ENCODE measurements at places on chromosomes 16 and 17. TPM values are rescaled to one million over a fixed set of nuclear protein-coding genes. Genes with fewer than 3 reads are reported as not detected.

The STH gene
- not detected for total RNA-seq

The FNDC8 gene
- not detected for total RNA-seq

The PTGES3L gene
- total RNA-seq: not detected

The SCARF1 gene
- 20.3 TPM for total RNA-seq

DNA sequence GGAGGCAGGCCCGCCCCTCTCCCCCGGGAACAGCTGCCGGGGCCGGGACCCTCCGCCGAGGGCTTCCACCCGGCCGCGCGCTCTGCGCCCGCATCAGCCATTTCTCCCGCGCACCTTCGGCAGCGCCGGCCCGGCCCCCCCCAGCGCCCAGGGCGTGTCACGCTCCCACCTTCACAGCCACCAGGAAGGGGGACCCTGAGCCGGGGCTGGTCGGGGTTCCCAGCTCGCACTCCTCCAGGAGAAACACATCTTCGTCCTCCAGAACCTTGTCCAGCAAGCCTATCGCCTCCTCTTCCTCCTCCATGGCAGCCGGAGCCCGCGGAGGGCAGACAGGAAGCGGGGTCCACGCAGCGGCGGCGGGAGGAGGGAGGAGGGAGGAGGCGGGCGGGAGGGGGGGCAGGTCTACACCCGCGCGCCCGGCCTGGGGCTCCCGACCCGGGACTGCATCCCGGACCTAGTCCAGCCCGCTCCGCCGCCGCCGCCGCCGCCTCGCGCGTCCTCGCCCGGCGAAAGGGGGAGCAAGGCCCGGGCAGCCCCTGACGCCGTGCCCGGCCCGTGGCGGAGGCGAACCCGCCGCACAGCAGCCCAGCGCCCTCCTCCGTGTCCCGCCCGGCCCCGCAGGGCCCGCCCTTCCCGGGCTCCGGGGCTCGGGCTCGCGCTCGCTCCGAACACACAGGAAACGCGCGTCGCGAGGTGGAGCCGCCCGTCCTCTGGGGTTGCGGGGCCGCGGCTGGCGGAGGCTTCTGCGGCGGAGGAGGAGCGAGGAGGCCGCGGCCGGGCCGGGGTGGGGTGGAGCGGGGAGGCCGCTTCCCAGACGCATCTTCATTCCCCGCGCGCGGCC, 70.8 kb downstream of the ABR start:
- H3K36me3 ChIP-seq: peaks cover 6% of the 10 kb centered on the region
- H3K27me3 ChIP-seq: no peaks in the 10 kb centered on the region
- DNase-seq: no peak
- no peaks in the 10 kb centered on the region for H3K4me1 ChIP-seq
- H3K4me3 ChIP-seq: peak overlapping the region; percentile 81

DNA sequence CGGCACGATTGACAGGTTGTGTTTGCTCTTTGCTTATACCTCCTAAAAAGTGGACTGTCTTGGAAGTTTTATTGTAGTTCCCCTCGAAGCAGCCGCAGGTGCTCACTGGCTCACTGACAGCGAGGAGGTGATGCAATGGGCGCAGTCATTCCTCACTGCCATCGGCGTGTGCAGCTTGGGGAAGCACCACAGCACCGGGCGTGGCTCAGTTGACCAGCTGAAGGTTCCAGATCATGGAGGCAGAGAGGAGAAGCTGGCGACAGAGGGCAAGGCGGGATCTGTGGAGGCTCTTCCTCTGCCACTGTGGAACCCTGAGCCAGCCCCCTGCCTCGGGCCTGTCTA, 72.1 kb upstream of the TNRC6C start:
- no peaks in the 10 kb centered on the region for H3K36me3 ChIP-seq
- H3K27ac ChIP-seq: peak overlapping the region; percentile 81
- no peak overlapping the region for H3K4me3 ChIP-seq
- DNase-seq: no peak

GRCh38 chr16:11264155-11264832, 4.8 kb downstream of the TNP2 start:
- H3K27me3 ChIP-seq: no peaks in the 10 kb centered on the region
- peaks cover 2% of the 10 kb centered on the region for H3K4me1 ChIP-seq
- no peak overlapping the region for H3K27ac ChIP-seq
- no peaks in the 10 kb centered on the region for H3K36me3 ChIP-seq
- DNase-seq: no peak

DNA sequence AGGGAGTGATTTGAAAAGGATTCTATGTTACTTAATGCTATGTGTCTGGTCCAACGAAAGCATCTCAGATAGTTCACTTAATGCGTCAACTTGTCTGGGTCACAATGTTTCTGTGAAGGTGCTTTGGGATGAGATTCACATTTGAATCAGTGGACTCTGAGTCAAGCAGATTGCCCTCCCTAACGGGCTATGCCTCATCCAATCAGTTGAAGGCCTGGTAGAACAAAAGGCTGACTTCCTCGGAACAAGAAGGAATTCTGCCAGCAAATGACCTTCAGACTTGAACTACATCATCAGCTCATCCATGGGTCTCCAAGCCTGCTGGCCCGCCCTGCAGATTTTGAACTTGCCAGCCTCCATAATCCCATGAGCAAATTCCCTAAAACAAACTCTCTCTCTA, 15.2 kb downstream of the EMP2 start:
- H3K4me1 ChIP-seq: peaks cover 80% of the 10 kb centered on the region
- DNase-seq: no peak
- H3K36me3 ChIP-seq: no peaks in the 10 kb centered on the region
- peak overlapping the region; percentile 54 for H3K27ac ChIP-seq

GRCh38 chr16:70430667-70431536, 8.0 kb downstream of the ST3GAL2 start:
- peak overlapping the region; percentile 68 for H3K27ac ChIP-seq
- no peaks in the 10 kb centered on the region for H3K27me3 ChIP-seq
- DNase-seq: no peak
- no peaks in the 10 kb centered on the region for H3K36me3 ChIP-seq

- H3K36me3 ChIP-seq: peaks cover 43% of the 10 kb centered on the region
- no peaks in the 10 kb centered on the region for H3K27me3 ChIP-seq
- DNase-seq: no peak
- no peak overlapping the region for H3K4me3 ChIP-seq
- peak overlapping the region; percentile 94 for H3K27ac ChIP-seq
- no peaks in the 10 kb centered on the region for H3K4me1 ChIP-seq
Observed at GRCh38 chr16:84650062-84650991, 2.0 kb downstream of the KLHL36 start.

DNA sequence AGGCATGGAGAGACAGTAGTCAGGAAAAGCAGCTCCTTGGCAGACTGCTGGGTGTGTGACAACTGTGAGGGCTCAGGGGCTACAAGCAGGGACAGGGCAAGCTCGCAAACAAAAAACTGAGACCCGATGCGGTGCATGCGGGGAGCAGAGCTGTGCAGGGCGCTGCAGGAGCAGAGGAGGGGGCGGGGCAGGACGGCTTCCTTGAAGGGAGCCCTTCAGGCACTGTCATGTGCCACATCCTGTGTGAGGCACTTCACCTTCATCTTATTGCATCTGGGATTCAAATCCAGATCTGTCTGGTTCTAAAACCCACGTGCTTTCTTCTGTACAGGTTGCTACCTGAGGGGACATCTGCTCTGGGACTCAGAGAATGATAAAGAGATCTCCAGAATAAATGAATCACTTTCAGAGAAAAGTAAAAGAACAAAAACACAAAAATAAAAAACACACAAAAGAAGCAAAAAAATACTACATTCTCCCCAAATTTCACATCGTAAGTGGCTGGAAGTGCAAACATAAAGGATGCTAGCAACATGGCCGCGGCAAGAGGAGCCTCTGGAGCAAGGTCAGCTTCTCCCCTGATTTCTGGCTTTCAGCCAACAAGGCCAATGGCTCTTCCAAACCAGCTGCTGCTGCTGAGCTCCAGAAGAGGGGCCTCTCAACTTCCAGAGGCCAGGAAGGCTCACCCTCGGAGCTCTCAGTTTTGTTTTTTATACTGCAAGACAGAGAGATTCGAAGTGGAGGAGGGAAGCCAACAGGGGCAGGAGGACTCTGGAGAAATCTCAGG, 14.2 kb downstream of the LYRM9 start:
- H3K36me3 ChIP-seq: no peaks in the 10 kb centered on the region
- no peak for DNase-seq
- H3K4me3 ChIP-seq: no peak overlapping the region
- H3K27ac ChIP-seq: no peak overlapping the region

DNA sequence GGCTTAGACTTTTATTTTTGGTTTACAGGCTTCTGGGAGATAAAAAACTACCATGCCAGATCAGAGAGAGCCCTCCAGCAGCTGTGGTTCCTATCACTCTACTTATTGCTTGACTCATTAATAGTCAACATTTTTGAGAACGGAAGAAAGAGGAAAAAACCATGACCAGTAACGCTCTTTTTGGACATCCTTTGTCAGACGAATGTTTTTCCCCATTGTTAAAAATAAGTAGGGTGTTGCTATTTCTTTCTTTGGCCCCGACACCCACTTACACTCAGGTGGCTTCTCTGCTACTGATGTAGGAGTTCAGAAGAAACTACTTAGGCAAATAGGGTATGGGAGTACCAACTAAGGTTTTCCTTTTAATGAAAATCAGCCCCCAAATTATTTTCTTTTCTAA, 27.5 kb downstream of the TVP23A start:
- no peak overlapping the region for H3K27ac ChIP-seq
- no peaks in the 10 kb centered on the region for H3K4me1 ChIP-seq
- no peaks in the 10 kb centered on the region for H3K27me3 ChIP-seq
- no peak for DNase-seq
- H3K36me3 ChIP-seq: no peaks in the 10 kb centered on the region
- H3K4me3 ChIP-seq: no peak overlapping the region

DNA sequence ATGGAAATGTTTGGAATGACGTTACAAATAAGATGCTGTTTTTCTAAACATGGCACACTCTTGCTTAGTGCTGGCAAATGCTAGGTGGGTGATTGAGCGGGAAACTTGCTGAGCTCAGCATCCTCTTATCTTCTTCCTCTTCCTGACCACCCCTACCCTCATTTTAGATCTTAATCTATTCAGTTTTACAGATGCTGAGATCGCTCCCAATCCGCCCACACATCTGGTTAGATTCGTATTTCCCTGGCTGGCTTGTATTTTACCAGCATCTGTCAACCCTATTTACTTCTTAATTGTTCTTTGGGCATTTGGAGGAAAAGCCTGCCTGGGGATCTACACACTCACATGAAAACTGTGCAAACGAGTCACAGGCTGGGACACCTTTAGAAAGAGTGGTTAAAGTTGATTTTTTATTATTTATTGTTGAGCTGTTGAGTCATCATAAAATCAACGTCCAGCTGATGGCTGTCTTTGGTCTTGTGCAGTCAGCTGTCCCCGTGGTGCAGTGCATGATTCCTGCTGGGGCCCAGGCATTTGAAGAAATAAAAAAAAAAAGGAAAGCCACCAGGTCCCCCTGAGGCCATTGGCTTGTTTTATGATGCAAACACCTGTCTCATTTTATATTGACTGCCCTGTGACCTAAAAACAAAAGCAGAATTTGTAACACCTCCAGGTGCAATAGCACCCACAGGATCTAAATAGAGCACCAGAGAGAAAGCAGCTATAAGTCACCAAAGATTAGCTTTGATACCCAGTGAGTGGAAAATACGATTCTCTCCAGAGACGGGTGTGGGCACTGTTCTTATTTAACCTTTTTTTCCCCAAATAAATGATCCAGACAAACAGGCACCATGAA, 258.6 kb downstream of the HS3ST3B1 start:
- no peak for DNase-seq
- no peaks in the 10 kb centered on the region for H3K36me3 ChIP-seq

DNA sequence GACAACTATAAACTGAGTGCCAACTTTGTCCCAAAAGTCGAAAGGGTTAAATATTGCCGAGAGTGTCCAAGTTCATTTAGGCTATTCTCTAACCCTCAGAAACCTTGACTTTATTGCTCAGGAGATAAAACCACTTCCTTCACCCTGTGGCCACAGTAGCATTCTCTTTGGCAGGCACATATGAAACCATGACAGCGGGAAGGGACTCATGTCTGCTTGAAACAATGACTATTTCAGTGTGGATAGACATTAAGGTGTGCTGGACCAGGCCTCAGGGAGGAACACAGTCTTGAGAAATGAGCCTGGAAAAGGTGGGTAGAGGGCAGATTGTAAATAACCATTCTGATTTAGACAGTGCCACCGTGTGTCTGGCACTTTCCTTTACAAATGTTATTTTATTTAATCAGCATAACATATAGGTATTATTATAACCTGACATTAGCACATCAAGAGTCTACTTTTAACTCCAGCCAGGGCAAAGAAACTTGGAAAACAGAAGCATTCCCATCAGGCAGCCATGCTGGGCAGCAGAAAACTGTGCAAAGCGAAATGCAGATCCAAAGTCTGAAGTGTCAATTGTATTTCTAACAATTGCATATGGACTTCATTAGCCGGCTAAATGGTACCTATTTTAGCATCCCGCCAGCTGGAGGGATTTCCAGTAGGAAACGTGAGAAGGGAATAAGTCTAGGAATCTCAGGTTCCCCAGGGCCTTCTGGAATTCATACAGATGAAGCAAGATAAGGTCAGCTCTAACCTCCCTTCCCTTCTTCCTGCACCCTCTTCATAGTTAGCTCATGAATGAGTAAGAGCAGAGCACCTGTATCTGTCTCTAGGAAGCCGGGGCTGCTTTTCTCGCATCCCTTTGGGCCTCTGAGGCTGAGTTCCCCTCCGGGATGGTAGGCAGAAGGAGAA, 212.8 kb upstream of the ELAC2 start:
- DNase-seq: no peak
- no peaks in the 10 kb centered on the region for H3K4me1 ChIP-seq
- H3K27ac ChIP-seq: no peak overlapping the region
- no peaks in the 10 kb centered on the region for H3K36me3 ChIP-seq

DNA sequence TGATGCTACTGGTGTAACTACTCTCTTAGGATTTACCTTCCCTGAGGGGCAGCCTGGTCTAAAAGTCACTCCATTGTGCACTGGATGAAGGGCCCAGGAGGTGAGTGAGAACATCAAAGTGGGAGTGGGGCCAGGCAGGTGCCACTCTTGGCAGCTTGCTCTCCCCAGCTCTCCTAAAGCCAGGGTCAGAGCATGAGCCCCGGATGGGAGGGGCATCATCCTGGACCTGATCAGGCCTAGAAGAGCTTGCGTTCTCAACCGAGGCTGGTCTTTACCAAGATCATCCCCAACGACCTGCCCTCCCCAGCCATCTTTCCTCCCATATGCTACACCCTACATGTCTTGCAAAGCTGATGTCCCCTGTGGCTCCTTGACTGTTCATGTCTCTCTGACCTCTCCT, 87.1 kb downstream of the AIPL1 start:
- no peaks in the 10 kb centered on the region for H3K27me3 ChIP-seq
- no peak overlapping the region for H3K4me3 ChIP-seq
- H3K27ac ChIP-seq: no peak overlapping the region
- DNase-seq: no peak
- H3K4me1 ChIP-seq: no peaks in the 10 kb centered on the region

- no peak overlapping the region for H3K4me3 ChIP-seq
- H3K27me3 ChIP-seq: no peaks in the 10 kb centered on the region
- H3K36me3 ChIP-seq: no peaks in the 10 kb centered on the region
- DNase-seq: no peak
- no peak overlapping the region for H3K27ac ChIP-seq
- H3K4me1 ChIP-seq: no peaks in the 10 kb centered on the region
Observed at GRCh38 chr17:1635675-1636465, 7.2 kb upstream of the SLC43A2 start.

GRCh38 chr17:72863526-72864211, 228.8 kb downstream of the SLC39A11 start:
- H3K27ac ChIP-seq: no peak overlapping the region
- peaks cover 7% of the 10 kb centered on the region for H3K36me3 ChIP-seq
- no peak overlapping the region for H3K4me3 ChIP-seq
- no peaks in the 10 kb centered on the region for H3K27me3 ChIP-seq
- DNase-seq: no peak
- H3K4me1 ChIP-seq: no peaks in the 10 kb centered on the region
